Cardiac septum (tissue), 1 donor: ENCODE measurements at places on chromosomes 6 and 20.

DNA sequence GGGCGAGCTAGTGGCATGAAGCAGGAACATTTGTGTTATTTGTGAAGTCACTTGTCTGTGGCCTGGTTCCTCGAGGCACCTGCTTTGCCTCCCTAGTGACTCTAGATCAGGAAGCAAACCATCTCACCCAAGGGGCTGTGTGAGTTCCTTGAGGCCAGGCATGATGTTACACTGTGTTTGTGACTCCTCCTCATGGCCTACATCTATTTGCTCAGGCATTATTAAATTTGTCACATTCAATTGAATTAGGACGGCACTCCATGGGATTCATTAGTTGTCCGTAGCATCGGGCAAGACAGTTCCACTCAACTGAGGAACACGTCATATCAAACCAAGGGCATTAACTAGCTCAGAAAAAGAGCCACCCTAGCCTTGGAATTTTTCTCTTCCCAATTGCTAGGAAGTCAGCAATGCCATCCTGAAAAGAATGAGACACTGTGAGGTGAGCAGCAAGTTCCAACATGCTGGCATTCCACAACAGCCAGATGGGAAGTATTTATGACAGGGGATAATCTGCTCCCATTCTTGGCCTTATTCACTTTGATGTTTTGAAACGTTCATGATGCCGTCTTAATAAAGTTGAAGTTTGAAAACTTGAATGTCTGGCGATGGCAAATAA is 17.2 kb downstream of the TMEM200A start:
- no peak for DNase-seq

GRCh38 chr6:79307321-79308036 is 73.0 kb upstream of the HMGN3 start:
- DNase-seq, result no peak

DNA sequence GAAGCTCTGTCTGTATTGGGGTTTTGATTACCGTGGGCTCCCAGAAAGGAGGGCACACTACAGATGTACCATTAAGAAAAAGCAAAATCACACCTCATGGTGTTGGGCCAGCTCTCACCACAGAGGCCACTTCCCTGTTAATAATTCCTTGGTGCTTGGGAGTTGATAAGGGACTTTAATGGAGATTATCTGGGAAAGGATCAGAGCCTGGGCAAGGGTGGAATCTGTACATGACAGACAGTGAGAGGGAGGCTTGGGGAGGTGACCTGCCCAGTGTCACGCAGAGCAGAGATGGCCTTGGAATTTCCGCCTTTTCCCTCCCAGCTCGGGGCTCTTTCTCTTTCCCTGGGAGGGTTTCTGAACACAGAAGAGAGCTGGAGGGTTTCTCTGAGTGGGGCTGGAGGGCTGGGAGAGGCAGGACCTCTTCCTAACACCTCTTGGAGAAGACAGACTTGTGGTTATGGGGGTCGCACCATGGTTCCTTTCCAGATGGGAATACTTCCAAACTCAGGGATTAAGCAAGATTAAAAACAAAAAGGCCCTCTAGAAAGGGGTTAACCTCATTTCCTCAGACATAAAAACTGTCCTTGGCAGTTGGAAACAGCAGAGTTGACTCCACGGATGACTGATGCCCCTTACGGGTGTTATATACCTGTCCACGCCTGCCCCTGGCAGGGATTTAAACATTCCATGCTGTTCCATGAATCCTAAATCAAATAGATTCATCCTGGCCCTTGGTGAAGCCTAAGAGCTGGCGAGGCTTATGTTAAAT is 16.8 kb upstream of the KCNK16 start:
- no peak for DNase-seq

DNA sequence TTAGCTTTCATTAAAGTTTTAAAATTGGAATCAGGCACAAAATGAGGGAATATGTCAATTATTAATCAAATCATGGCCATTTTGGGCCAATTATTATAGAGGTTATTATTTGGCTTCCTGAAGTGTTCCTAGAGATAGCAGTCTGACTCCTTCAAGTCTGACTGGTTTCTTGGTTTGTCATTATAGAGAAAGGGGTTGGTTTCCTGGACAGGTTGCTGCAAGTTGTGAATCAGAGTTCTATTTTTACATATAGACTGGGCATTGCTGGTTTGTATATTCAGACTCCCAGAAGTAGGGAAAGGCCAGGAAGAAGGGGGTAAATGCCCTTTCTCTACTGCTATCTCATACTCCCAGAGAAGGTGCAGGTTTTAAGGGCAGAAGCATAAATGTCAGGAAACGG is 121.4 kb upstream of the CEP162 start:
- no peak for DNase-seq

GRCh38 chr20:56954797-56955196 is 311.6 kb downstream of the BMP7 start:
- DNase-seq, result no peak

- DNase-seq, result no peak
These were observed 10.0 kb downstream of the AFDN start for GRCh38 chr6:167836721-167837120.

- DNase-seq, result no peak
These were observed 125.3 kb upstream of the B3GAT2 start for GRCh38 chr6:71082033-71082650.

GRCh38 chr6:132537145-132537544 is 932 bp upstream of the TAAR9 start:
- DNase-seq, result no peak

DNA sequence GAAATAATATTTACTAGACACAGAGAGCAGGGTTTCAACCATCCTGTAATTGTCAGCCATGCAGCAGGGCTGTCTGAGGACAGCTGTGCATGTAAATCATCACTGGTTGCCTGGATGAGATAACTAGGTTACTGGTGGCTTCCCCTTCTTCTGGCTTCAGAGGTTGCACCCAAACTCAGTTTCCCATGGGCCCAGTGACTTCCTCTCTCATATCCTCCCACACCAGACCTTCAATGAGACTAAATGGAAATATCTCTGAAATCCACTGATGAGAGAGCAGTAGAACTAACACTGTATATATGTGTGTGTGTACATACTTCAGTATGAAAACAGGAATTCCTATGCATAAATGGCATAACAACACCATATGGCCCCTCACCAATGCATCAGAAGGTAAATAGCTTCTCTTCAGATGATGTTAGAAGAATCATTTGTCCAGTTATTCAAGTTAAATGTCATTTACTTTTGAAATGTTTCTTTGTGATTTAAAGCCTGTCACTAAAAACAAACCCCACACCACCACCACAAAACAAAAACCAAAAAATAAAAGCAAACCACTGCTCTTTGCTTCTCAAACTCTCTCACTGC is 51.0 kb upstream of the IL20RA start:
- no peak for DNase-seq

- no peak for DNase-seq
These were observed 16.9 kb downstream of the ADGRG6 start for GRCh38 chr6:142318714-142319113.

GRCh38 chr20:51206032-51206662 is 183.2 kb upstream of the KCNG1 start:
- no peak for DNase-seq

- peak; percentile 80 for DNase-seq
These were observed 79.9 kb upstream of the NAA20 start for GRCh38 chr20:19937218-19937617.

- no peak for DNase-seq
These were observed 658.4 kb downstream of the TBC1D32 start for GRCh38 chr6:120675886-120676285.

- DNase-seq, result no peak
These were observed 195.0 kb upstream of the MARCKS start for GRCh38 chr6:113662093-113662665.

- no peak for DNase-seq
These were observed 37.4 kb downstream of the ANGPT4 start for GRCh38 chr20:878511-879307.

DNA sequence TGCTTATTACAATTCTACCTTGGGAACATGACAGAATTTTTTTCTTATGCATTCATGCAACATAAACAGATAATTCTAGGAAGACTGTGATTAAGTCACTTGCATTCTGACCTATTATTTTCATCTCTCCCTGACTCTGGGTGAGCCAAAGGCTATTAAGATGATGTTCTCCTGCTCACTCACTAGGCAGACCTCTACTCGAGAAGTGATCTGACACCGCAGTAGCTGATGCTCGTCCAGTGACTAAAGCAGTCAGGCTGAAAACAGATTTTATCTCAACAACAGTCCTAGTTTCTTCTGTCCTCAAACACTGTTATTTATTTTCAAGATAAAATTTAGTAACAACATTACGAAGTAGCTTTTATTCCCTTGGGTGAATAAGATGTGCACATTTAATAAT is 17.3 kb downstream of the NAA20 start:
- no peak for DNase-seq

DNA sequence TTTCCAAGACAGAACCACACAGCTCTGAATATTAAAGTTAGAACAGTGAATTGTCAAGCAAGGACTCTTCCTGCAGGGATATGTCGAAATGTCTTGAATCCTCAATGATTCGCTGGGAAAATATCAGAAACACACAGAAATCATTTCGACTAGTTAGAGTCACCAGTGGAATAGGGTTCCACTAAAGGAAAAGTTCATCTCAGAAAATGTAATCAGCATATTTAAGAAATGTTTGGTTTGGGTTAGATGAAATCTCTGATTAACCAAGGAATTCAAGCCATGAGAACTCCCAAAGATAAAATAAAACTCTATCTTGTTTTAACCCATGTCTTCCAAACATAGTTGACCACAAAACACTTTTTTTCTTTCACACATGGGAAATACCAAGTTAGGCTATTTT is 621.0 kb upstream of the NRSN1 start:
- DNase-seq, result no peak

DNA sequence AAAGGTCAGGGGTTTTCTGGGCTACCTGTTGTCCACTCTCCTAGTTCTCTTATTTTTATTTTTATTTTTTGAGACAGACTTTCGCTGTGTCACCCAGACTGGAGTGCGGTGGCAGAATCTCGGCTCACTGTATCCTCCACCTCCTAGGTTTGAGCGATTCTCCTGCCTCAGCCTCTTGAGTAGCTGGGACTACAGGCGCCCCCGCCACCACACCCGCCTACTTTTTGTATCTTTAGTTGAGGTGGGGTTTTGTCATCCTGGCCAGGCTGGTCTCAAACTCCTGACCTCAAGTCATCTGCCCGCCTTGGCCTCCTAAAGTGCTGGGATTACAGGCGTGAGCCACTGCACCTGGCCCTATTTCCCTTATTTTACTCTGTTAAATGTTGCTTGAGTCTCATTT is 149.0 kb downstream of the EYA4 start:
- DNase-seq, result no peak

DNA sequence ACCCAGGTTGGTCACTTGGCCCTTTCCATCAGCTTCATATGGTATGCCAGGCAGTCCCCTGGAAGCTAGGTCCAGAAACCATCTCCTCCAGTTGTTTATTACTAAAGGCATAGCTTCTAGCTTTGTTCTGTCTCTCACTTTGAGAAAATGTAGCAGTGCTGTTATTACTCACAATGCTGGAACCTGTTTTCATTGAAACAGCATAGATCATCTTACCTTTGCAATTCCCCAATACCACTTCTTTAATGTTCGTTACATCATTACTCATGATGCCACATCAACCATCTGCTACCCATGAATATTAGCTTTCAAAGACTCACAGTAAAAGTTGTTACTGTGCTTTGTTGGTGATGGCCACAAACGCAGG is 88.3 kb downstream of the ADAT2 start:
- no peak for DNase-seq

DNA sequence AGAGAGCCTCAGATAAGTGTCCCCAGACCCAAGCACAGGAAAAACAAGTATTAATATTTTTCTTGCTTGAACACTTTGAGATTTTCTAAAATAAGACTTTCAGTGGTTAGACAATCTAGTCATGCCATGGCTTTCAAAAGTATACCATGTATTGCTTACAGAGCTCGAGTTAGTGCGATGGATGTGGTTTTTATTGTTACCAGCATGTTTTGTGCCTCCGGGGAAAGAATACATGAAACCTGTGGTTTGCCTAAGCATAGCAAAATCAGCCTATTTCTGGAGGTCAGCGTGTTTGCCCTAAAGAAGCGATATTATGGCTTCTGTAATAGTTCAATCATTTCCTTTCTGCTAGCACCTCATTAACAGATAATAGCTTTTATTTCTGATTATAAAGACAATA is 21.6 kb downstream of the RIN2 start:
- no peak for DNase-seq

DNA sequence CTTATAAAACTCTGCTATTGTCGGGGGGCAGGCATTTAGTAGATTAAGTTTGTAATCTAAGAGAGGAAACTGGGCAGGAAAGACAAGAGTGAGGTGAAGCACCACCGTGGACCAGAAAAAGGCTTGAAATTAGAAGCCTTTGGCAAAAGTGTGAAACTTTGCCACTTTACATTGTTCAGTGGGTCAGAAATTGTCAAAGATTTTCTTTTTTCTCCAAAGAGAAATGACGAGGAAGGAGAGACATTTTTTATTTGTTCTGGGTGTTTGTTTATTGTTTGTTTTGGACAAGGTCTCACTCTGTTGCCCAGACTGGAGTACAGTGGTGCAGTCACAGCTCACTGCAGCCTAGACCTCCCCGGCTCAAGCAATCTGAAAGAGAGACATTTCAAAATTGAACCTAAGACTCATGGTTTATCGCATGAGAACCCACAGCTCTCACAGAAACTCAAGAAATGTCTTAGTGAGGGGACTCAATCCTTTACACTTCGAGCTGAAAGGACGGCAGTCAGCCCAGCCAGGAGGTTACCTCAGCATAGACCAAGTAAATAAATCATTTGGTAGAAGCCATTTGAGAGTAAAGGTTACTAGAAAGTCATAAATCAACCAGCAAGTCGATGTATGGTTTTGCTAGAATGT is 262.8 kb upstream of the TAB2 start:
- no peak for DNase-seq

GRCh38 chr20:50099113-50099512 is 13.8 kb downstream of the UBE2V1 start:
- DNase-seq, result no peak

- DNase-seq, result no peak
These were observed 74.1 kb downstream of the SULF2 start for GRCh38 chr20:47711046-47711752.
